ENCODE measurements at places on chromosomes 1 and 21.

- DNase-seq = no peak
Observed at GRCh38 chr1:174841747-174842146, 158.0 kb upstream of the CACYBP start.

GRCh38 chr1:31651089-31651420, 6.4 kb upstream of the PEF1 start:
- DNase-seq = no peak

DNA sequence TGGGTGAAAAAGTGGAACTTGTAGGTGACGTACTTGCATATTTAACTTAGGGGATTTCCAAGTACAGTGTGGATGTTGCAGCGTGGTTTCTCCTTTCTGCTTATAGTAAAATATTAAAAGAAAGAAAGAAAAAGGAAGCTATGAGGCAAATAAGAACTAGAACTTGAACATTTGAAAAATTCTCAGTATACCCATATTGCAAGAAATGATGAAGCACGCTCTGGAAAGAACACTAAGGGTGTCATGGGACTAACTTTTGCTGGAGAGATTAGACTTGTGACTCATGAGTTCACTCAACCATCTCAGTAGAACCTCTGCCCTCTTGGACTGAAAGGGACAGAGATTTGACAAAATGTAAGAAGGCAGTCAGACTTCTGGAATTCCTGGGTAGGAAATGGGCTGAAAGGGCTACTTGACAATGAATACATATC, 704.5 kb upstream of the ADGRL4 start:
- no peak for DNase-seq

DNA sequence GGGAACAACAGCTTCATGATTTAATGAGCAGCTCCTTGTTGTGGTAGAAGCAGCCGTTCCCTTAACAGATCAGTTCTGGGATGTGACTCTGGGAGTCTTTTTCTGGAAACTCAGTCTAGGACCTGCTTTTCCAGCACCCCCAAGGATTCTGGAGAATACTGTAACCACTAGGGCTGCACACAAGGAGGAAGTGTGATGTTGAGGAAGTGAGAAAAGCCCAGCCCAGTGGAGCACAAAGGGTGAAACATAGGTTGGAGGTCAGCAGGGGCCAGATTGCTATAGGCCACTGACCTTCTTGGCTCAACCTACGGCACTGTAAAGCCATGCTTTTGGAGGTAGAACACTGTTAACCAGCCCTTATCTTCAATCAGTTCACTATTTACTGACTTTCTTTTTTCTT, 10.1 kb upstream of the PLA2G5 start:
- DNase-seq = no peak

- DNase-seq = no peak
Observed at GRCh38 chr21:31173881-31174555, 135.7 kb upstream of the KRTAP19-8 start.

GRCh38 chr1:8870103-8870502, 8.4 kb downstream of the ENO1 start:
- no peak for DNase-seq

DNA sequence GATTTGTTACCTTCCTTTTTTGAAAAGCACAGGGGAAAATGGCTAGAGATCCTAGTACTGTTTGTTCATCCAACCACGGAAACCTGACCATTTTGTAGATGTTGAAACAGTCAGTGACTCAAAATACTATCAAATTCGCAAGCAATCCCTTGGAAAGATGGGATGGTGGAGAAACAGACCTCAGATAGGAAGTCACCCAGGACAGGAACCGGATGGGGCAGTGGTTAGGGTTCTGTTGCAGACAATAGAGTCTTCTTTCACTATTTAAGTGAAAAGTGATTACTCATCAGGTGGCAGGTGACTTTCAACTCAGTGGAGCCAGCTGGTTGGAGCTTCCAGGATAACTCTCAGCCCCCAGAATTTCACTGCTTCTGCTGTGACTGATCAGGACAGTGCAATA, 17.0 kb downstream of the LHX4 start:
- DNase-seq = no peak

DNA sequence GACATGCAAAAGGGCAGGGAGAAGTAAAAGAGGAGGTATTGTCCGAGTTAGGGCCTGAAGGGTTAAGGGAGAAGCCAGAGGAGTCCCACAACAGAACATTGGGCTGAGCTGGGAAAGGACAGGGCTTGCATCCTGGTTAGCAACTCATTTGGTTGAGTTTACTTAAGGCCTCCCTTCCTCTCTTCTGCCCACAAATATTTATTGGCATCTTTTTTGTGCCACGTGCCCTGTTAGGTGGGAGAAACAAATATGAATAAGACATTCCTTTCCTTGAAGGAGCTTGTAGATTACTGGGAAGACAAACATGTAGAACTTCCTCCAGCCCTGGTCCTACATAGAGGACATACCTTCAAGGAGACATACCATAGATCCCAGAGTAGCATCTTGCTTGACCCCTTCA, 53.0 kb upstream of the PRELP start:
- no peak for DNase-seq

DNA sequence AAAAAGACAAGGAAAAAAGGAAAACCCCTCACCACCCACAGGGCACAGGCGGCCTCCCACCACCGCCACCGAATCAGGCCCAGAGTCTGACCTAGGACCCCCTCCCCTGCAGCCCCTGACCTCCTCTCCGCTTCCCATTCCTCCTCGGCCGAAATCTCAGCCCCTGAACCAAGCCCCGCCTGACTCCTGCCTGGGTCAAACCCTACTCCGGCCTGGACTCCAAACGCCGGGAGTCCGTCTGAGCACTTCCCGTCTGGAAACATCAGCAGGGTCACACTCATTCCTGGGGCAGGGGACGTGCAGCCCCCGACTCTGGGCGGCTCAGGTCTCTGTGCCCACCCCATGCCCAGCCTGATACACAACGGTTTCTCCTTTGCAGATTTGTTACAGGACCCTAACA, 26.4 kb upstream of the SUMO3 start:
- no peak for DNase-seq

GRCh38 chr1:36922593-36923426, 111.5 kb downstream of the GRIK3 start:
- DNase-seq = no peak

GRCh38 chr1:215926670-215927069, 359.6 kb downstream of the KCTD3 start:
- no peak for DNase-seq

DNA sequence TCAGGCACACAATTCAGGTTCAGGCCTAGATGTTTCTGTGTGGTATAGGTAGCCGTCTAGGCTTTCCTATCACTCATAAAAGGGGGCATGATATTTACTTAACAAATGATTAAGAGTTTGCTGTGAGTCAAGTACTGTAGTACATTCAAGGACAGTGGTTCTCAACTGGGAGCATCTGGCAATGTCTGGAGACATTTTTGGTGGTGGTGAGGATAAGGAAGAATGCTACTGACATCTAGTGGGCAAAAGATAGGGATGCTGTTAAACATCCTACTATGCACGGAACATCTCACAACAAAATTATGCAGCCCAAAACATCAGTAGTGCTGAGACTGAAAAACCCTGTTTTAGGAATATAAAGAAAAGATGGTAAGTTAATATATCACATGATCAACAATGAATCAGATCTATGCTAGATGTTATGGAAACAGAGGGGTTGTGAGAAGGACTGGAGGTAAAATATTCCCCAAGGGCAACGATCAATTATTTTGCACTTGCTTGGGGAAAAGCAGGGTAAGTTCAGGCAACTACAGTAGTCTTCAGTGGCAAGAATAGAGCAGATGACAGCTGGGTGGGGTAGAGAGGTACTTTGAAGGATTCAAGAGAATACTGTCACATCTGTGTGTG, 4.9 kb downstream of the DNTTIP2 start:
- no peak for DNase-seq

DNA sequence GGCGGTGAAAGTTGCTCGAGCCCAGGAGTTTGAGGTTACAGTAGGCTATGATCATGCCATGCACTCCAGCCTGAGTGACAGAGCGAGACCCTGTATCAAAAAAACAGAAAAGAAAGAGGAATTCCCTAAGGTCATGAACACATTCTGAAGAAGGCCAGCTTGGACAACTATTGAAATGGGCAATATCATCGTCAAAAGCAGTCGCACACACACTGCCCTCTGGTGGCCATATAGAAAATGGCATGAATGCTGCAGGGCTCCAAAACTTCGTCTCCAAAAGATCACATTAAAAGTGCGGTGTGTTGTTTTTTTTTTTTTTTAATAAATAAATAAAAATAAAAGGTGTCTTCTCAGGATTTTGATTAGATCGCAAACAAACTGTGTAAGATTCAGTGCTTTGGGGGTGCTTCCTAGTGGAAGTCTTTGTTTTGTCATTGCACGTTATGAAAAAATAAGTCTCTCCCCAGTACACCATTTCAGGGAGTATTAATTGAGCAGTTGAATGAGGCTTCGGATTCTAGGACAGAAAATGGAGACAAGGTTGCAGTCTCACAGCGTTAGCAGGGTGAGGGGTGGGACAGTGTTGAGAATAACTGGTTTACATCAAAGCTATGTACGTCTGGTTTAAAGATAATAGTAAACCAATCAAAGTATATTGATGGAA, 87.5 kb upstream of the FMN2 start:
- DNase-seq = no peak

GRCh38 chr1:230163205-230163604, 96.2 kb downstream of the GALNT2 start:
- DNase-seq = no peak

DNA sequence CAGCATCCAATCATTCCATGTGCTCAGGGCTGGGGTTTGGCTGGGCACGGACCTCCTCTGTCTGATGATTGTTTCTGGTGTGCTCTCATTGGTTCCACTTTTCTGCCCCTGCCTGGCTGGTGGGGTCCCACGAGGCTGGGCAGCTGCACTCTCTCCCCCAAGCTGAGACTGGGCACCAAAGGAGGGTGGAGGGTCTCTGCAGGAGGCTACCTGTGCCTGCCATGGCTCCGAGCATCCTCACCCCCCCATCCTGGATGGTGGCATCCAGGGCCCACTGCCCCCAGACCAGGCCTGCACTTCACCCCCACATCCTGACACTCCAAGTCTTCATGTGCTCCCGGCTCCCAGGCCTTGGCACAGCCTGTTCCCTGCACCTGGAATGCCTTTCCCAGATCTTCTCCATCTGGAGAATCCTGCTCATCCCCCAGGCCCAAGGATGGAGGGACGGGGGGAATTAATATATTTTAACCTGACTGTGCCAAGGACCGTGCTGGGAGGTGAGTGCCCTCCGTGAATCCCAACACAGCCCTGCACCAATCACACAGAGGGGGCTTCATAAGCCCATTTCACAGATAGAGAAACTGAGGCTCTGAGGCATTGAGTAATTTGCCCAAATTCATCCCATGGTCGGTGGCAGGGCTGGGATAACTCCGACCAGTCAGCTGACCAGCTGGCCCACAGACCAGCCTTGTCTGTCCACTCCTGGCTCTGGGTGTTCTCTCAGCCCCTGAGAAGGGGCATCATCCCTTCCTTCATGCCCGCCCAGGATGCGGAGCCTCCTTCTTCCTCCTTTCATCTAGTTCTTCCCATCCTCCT, 403.4 kb downstream of the MATN1 start:
- DNase-seq = no peak

DNA sequence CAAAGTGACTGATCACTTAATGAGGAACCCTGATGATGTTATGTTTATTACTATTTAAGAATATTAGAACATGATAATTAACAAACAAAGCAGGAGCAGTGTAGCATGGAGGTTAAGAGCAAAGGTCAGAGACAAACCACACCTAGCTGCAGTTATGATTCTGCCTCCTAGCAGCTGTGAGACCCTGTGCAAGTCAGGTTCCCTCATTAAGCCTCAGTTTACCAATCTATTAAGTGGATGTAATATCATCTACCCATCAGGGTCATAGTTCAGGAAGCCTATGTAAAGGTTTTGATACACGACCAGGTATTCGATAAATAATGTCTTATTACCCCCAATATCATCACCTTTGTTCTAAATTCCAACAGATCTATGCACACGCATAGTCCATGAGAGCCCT, 32.0 kb downstream of the DUSP10 start:
- DNase-seq = no peak

- DNase-seq = no peak
Observed at GRCh38 chr1:225937048-225937968, 3.7 kb downstream of the LEFTY2 start.

DNA sequence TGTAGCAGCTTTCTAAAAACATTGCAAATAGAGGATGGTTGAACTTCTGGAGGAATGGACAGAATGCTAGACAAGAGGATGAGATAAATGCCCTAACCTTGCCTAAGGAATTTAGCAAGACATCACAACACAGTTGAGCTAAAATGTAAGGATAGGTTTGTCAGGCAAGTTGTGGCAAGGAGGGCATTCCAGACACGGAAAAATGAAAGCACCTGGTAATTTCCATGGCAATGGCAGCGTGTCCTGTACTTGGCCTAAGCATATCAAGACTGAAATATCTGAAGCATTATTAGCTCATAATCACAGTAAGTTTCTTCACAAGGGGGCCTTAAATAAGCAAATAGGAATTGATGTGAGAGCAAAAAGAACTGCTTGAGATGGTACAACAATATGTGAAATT, 105.1 kb upstream of the USP25 start:
- no peak for DNase-seq

DNA sequence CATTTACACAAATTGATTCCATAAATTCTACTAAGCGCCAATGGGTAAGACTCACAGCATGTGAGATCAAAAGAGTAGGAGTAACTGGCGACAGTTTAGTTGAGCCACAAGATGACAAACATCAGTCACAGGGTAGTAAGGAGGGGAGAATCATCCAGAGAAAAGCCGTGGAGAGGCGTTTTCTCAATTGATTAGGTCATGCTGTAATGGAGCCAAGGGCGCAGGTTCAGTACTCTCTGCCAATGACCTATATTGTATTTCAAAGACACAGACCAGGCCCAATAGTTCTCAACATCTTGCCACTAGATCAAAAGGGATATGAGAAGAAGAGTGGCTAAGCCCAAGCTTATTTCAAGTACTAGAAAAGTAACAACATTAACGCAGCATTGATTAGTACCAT, 467.5 kb downstream of the SMYD3 start:
- no peak for DNase-seq

- no peak for DNase-seq
Observed at GRCh38 chr1:24283326-24284155, 35.6 kb upstream of the GRHL3 start.

DNA sequence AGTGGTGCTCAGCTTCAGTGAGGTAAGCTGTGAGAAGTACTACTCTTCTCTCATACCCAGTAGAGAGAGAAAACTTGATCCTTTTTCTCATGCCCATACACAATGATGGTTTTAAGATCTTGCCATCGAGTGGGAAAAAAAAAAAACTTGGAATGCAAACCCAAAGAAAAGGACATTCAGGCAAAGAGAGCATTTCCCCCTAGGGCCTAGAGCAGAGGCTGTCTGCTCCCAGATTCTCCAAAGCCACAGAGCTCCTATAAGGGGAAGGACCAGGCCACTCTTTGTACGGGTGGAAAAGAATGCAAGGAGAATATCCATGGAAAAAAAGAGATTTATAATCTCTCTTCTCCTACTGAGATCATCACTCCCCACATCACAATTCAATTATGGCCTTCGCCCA, 34.9 kb downstream of the MROH9 start:
- no peak for DNase-seq

Measured in hypothalamus (tissue), 51 donors.